ENCODE measurements at places on chromosomes 1 and 21. TPM values are rescaled to one million over a fixed set of nuclear protein-coding genes. Genes with fewer than 3 reads are reported as not detected.

The KRTAP11-1 gene
- not detected for total RNA-seq

The PGLYRP4 gene
- not detected for total RNA-seq

- no peak for DNase-seq
These were observed 49.5 kb upstream of the GPR52 start for GRCh38 chr1:174398246-174398645.

DNA sequence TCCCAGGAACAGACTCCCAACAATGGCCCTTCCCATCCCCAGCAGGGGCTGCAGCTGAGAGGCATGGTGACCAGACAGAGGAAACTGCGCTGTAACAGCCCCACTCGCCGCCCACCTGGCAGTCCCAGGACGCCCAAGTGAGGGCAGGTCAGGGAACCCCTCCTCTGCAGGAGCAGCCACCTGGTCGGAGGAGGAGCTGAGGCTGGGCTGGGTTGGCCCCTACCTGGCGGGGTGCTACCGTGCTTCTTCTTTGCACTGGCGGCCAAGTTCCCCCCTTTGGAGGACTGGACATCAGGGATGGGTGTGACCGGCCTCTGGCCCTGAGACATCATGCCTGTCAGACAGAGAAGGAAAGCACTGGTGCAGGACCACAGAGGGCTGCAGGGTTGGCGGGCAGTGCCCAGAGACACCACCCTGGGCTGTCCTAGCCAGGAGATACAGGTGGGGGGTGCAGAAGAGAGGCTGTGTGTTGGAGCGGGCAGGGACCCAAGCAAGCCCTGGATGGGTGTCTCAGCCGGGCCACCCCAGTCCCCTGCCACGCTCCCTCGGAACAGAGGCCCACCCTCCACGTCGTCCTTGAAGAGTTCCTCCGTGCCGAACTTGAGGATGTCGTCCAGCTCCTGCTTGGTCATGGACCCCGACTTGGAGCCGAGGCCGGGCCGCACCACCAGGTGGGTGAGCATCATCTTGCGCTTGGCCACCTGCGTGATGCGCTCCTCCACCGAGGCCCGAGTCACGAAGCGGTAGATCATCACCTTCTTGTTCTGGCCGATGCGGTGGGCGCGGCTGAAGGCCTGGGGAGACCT, 51.6 kb downstream of the CHD5 start:
- DNase-seq = no peak

DNA sequence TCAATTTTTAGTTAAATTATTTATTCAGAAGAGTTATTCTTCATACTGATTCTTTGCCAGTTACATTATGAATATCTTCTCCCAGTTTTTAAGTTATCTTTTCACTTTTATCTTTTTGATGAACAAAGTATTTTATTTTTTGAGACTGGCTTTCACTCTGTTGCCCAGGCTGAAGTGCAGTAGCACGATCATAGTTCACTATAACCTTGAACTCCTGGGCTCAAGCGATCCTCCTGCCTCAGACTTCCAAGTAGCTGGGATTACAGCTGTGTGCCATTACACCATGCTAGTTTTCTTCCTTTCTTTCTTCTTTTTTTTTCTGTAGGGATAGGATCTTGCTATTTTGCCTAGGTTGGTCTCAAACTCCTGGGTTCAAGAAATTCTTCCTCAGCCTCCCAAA, 3.5 kb downstream of the GORAB start:
- DNase-seq = no peak

- no peak for DNase-seq
These were observed 25.5 kb downstream of the RNU5D-1 start for GRCh38 chr1:44705470-44705869.

Data from cerebellum (tissue), 4 donors.